NCI-H146 (cell line): ENCODE measurements at places on chromosomes 3 and 15.

DNA sequence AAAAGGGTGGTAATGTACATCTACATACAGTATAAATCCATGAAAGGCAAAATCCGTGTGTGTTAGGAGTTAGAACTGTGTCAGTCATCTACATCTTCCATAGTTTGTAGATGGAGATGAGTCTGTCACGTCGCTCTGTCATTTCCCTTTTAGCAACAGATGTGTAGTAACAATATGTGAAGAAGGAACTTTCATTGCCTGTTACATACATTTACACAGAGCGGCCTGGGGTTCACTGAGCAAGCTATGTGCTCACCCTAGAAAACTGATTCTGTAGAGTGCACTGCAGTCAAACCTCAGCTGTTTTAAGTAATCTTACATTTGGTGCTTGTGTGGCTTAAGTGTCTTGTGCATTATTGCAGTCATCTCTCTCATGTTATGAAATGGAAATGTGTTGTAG lies 41.6 kb upstream of the AP3B2 start:
- no peak for DNase-seq

DNA sequence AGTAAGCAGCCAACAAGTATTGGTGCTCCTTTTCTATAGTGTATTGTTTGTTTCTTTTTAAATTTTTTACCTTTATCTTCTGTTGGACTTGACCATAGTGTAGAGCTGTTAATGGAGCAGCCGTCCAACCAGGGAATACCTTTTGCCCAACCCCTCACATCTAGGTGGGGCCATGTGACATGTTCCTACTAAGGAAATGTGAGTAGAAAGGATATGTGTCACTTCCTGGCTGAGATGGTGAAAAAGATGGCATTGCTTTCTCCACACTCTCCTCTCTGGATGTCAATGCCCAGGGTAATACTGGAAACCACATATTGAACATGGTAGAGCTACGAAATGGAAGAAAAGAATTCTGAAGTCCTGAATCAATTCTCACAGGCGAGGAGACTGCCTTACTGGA lies 218.8 kb downstream of the TBL1XR1 start:
- DNase-seq, result no peak

- no peak for DNase-seq
These were observed 19.6 kb downstream of the EIF2AK4 start for GRCh38 chr15:39953521-39953920.

GRCh38 chr15:65222891-65223290 lies 11.6 kb upstream of the CILP start:
- no peak for DNase-seq

DNA sequence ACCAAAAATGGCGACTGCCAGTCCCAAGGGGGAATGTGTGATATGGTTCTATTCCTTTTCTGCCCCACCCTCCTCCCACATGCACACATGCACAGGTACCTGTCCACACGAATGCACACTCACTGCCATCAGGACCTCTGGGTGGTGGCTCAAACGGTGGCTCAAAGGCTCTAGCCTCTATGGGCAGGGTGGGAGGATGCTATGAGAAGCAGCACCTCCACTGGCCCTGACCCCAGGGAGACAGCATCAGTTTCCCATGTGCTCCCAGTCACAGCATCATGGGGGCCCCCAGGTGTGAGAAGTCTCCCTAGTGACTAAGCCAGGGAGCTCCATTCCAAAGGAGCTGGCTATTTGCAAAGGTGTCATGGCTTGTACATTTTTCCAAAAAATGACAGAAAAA lies 15.9 kb downstream of the SEMA3G start:
- DNase-seq, result no peak

- peak; percentile 28 for DNase-seq
These were observed 7.8 kb upstream of the RAD18 start for GRCh38 chr3:8970971-8971589.

- DNase-seq, result no peak
These were observed 23.1 kb downstream of the EOMES start for GRCh38 chr3:27699067-27699466.

DNA sequence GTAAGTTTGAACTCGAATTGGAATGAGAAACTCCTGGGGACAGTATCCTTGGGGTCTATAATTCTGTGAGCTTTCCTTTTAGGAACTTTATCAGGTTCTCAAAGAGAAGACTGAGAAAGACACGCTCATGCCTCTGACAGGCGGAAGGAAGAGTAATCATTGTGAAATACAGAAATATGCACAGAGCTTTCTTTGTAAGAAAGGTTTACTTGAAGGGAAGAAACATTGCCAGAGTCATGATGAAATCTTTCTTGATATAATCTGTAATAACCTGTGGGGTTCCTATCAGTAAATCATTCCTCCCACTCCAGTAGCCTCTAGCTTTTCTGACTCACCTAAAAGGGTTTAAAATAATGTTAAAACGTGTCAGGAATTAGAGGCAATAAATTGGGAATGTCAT lies 83.6 kb upstream of the CCDC39 start:
- DNase-seq, result no peak

DNA sequence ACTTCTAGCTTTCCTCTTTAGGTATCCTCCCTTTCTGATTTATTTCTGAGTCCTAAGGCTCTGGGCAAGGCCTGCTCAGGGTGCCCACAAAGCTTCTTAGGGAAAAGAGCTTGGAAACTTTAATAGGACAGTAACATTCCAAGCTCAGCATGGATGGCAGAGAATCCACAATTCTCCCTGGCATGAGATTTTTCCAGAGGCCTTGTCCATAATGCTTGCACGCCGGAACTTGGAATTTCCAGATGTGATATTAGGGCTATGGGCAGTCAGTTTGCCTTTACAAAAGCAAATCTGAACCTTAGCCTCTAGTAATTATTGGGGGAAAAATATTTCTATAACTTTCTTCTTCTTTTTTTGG lies 139.0 kb upstream of the RBMS3 start:
- no peak for DNase-seq

GRCh38 chr15:73607843-73608242 lies 25.3 kb downstream of the NPTN start:
- DNase-seq, result no peak

DNA sequence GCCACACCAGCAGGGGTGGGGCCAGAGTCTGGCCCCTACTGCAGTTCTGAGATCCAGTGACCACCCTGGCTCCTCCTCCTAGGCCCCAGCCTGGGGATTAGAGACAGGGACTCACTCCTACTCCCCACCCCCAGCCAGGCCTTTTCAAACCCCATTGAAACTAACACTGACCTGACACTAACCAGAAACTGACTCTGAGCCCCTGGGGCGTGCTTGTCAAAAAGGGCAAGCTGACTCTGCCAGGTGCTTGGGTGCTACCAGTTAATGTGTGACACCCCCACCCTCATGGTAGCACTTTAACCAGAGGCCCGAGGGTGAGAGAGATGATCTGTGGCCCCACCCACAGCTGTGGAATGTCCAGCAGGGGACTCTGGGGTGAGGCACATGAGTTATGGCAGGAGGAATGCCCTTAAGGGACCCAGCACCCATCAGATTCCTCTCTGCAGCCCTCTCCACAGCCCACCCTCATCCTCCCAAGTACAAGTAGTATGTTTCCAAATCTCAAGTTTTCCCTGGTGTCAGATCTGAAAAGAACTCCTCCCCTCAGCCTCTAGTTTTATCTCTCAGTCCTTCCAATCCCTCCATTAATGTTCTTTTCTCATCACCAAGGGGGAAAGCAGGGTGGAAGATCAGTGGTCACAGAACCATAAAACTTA lies 1.4 kb downstream of the PTH1R start:
- DNase-seq, result no peak

DNA sequence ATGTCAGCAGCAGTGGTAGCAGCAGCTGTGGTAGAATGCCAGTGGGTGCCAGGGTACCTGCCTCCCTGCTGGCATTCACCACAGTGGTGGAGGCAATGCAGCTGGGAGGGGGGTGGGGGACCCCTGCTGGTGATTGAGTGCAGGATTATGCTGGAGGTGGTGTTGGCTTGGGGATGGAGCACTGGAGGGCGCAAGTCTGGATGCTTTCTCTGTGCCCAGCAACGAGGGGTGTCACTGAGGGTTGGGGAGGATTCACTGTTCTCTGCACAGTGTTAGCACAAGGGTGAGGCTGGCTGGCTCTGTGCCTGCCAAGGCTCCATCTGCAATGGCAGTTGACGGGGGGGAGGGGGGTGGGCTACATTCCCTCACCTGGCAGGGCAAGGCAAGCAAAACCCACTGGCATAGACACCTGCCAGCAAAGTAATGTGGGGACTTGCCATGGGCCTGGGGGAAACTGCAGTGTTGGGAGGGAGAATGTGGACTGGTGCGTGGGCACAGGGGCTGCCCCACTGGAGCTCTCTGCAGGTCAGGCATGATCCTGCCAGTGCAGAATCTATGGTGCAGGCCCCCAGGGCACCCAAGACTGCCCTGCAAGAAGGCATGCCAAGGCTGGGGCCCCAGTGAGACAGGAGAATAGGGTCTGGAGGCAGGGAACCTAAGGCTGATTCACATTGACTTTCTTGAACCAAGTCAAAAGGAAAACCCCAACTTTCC lies 64.3 kb downstream of the MINDY4B start:
- no peak for DNase-seq

DNA sequence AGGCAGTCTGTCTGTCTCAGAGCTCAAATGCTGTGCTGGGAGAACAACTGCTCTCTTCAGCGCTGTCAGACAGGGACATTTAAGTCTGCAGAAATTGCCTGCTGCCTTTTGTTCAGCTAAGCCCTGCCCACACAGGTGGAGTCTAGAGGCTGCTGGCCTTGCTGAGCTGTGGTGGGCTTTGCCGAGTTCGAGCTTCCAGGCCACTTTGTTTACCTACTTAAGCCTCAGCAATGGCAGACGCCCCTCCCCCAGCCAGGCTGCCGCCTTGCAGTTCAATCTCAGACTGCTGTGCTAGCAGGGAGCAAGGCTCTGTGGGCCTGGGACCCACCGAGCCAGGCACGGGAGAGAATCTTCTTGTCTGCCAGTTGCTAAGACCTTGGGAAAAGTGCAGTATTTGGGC lies 25.0 kb upstream of the RPP14 start:
- DNase-seq, result no peak

DNA sequence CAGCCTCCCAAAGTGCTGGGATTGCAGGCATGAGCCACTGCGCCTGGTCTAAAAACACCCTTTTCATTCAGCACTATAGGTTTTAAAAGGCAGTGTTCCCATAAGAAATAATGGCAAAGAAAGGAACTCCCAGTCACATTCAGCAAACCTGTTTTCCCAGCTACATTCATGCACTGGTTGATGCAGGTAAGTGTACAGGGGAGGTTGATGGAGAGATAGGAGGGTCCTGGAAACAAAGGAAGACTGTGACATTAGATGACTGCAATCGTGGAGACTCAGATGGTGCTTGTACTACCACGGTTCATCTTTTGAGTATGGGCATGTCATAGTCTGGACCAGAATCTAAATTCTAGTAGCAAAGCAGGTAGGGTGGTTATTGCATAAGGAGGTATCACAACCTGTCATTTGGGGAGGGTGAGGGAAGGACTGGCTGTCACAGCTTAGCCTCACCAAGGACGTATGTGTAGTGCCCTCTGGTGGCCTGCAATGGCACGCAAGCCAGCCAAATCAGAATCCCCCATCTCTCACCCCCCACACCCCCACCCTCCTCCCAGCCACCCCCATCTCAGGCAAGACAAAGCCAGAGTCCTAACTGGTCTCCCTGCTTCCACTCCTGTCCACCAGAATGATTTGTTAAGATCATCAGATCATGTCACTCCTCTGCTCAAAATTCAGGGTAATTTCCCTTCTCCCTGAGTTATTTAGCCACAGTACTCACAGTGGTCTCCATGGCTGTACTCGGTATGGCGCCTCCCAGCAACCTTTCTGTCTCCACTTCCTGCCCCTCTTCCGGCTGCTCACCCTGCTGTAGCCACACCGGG lies 28.8 kb upstream of the UBL7 start:
- DNase-seq, result peak; percentile 52

DNA sequence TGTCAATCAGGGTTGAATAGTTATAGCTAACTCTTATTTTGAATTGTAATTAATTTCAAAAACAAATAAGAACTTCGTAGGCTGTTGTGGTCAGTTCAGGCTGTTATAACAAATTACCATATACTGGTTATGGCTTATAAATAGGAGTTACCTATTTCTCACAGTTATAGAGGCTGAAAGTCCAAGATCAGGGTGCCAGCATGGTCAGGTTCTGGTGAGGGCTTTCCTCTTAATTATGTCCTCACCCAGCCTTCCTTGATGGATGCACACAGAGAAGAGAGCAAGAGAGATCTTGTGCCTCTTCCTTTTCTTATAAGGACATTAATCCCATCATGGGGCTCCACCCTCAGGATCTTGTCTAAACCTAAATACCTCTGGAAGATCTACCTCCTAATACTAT lies 265.9 kb upstream of the SUCLG2 start:
- no peak for DNase-seq

DNA sequence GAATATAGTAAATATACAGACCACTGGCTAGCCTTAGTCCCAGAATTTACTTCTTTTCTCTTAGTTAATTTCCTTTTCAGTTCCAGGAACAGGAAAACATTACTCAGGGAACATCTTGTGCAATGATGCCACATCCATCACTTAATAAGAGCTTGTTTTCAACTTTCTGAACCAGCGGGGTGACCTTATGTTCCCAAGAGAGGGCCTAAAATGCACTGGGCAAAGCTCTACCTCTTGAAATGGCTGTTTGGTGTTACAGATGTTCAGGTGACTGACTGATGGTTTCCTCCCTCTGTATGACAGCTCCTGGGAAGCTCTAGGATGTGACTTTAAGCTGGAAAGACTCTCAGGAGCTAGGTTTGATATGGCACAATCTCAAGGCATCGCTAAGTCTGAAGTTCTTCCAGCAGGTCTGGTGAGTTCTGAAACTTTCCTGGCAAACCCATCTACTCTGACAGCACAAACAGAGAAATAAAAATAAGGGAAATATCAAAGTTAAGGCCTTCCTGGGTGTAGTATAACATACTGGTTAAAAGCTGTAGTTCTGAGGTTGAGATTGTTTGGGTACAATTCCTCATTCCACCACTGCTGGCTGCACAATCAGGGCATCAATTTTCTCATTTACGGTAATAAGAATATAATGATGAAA lies 98.6 kb downstream of the ZIC1 start:
- no peak for DNase-seq

- DNase-seq, result no peak
These were observed 10.6 kb downstream of the LMCD1 start for GRCh38 chr3:8512234-8512633.

- no peak for DNase-seq
These were observed 180.2 kb downstream of the PTPRG start for GRCh38 chr3:61741551-61741950.

DNA sequence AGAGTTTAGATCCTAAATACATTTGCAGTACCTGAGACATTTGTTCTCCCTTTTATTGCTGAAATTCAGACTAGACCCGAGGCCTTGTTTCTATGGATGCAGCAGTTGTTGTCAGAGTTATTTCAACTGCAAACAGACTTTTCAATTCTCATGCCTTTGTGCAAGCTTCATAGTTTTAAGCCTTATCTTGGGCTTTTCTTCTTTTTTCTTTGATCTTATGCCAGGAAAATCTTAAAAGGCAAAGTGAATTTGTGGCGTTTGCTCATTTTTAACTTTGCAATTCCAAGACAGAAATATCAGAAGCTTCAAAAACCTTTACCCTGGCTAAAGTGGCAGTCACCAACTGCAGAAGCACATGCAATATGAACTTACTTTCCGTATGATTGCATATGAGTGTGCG lies 576.7 kb downstream of the DIPK2A start:
- DNase-seq, result no peak

DNA sequence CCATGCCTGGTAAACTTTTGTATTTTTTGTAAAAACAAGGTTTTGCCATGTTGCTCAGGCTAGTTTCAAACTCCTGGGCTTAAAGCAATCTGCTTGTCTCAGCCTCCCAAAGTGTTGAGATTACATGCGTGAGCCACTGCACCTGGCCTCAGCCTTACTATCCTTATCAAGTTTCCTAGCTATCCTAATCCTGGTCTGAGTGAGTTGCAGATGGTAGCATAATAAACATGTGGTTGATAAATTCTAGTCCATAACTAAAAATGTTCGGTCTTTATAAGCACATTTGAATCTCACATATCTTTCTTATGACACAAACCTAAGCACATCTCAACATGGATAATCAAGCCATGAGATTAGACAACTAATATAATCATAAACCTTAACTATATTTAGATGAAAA lies 18.5 kb downstream of the NPHP3 start:
- no peak for DNase-seq
